IMR-90 (cell line): ENCODE measurements at places on chromosomes 6 and 20. TPM values are rescaled to one million over a fixed set of nuclear protein-coding genes. Genes with fewer than 3 reads are reported as not detected.

DNA sequence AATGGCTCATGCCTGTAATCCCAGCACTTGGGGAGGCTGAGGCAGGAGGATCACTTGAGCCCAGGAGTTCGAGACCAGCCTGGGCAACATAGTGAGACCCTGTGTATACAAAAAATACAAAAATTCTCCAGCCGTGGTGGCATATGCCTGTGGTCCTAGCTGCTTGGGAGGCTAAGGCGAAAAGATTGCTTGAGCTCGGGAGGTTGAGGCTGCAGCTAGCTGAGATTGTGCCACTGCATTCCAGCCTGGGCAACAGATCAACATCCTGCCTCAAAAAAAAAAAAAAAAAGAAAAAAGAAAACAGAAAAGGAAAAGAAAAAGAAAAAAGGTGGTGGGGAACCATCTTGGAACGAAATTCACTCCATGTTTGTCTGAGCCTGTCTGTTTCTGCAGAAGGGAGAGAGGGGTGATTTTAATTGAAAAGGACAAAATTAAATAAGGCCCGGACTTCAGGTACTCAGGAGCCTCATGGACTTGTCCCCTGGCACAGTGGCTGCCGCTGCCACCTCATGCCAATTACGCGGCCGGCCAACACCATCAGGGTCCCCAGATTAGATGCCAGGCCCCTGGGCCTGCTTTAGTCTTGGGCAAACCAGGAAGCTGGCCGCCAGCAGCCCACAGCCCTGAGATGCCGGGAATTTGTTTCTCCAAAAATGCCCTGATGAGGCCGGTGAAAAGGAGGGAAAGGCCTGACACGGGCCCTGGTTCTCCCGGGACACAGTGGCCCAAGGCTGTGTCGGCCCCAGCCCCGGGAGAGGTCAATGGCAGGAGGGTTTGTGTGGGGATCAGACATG, 37.8 kb upstream of the STX16 start:
- DNase-seq: no peak

The SPATA25 gene
- polyA plus RNA-seq: 0.36 and 1.0 TPM in 2 replicates

The GPR6 gene
- not detected in 2 replicates for polyA plus RNA-seq

- no peak for DNase-seq
Observed at GRCh38 chr6:8995156-8995555, 559.8 kb upstream of the SLC35B3 start.

- no peak for DNase-seq
Observed at GRCh38 chr6:39310542-39310941, 3.7 kb downstream of the KCNK17 start.

DNA sequence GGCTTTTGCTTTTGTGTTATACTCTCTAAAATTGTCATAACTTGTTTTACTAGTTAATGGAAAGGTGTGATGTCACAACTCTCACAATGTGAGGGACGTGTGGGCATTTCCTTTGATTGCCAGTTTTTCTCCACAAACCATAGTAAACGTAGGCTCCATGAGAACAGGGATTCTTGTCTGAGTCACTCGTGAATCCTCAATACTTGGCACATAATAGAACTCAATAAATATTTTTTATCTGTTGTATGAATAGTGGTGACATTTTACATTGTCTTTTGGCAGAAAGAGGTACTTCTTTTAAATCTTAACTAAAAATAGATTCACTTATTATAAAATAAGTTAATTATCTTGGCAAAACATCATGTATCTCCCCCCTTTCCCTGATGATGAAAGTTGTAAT, 69.0 kb upstream of the CNKSR3 start:
- DNase-seq: no peak

- DNase-seq: peak; percentile 29
Observed at GRCh38 chr6:144696610-144697368, 411.7 kb downstream of the UTRN start.

The ANKRD66 gene
- polyA plus RNA-seq: not detected in 2 replicates

GRCh38 chr6:14929291-14929690, 316.6 kb upstream of the JARID2 start:
- DNase-seq: no peak

DNA sequence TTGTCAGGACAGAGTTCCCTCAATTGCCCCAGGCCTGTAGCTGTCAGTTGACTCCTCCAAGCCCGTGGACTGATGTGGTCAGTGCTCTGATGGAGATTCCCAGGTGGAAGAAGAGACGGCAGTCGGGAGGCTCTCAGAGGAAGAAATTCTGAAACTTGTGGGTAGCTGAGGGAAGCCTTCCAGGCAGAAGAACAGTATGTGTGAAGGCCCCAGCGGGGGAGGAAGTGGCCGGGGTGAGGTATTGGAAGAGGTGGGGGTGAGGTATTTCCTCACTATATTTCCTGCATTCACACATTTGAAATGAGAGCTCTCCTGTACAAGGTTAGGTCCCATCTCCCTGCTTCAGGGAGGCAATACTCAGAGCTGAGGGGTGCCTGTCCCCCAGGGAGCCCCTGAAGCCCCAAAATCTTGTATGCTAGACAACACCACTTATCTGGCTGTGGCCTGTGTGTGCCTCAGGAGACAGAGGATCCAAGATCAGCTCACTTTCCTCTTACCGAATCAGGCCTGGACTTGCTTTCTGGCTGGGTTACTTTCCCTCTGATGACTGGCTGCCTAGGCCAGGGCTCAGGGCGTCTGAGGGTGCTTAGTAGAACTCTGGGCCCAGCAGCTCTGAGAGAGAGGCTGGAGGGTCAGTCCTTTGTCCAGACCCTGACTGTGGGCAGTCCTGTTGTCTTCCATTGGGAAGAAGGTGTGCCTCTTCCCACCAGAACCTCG, 49.3 kb upstream of the MYL9 start:
- DNase-seq: no peak

The PLN gene
- polyA plus RNA-seq: not detected in 2 replicates

GRCh38 chr6:44221291-44221960, 2.0 kb upstream of the SLC29A1 start:
- DNase-seq: peak; percentile 62

- no peak for DNase-seq
Observed at GRCh38 chr6:14452567-14453527, 335.3 kb downstream of the CD83 start.

GRCh38 chr20:1817577-1818211, 77.5 kb upstream of the SIRPA start:
- no peak for DNase-seq

GRCh38 chr6:47248446-47248845, 61.3 kb downstream of the TNFRSF21 start:
- no peak for DNase-seq

The TCF19 gene
- 13.1 and 15.1 TPM in 2 replicates for polyA plus RNA-seq

- DNase-seq: no peak
Observed at GRCh38 chr6:90514496-90514895, 72.4 kb downstream of the MAP3K7 start.

The SYCP2 gene
- 0.22 and 0.31 TPM in 2 replicates for polyA plus RNA-seq

DNA sequence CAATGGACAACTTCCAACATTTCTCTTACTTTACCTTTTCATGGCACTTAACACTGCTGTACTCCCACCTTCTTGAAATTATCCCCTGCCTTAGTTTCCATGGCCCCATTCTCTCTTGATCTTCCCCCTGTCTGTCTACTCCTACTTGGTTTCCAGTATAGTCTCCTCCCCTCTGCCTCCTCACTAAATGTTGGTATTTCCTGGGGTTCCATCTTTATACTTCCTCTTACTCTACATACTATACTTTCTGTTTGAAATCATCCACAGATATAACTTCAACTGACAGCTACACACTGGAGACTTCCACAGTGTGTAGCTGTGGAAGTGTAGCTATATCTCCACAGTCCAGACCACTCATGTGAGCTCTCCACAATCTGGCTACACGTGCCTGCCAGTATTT, 13.5 kb downstream of the ZHX3 start:
- DNase-seq: no peak

- no peak for DNase-seq
Observed at GRCh38 chr6:27562027-27562410, 89.1 kb upstream of the ZNF184 start.

DNA sequence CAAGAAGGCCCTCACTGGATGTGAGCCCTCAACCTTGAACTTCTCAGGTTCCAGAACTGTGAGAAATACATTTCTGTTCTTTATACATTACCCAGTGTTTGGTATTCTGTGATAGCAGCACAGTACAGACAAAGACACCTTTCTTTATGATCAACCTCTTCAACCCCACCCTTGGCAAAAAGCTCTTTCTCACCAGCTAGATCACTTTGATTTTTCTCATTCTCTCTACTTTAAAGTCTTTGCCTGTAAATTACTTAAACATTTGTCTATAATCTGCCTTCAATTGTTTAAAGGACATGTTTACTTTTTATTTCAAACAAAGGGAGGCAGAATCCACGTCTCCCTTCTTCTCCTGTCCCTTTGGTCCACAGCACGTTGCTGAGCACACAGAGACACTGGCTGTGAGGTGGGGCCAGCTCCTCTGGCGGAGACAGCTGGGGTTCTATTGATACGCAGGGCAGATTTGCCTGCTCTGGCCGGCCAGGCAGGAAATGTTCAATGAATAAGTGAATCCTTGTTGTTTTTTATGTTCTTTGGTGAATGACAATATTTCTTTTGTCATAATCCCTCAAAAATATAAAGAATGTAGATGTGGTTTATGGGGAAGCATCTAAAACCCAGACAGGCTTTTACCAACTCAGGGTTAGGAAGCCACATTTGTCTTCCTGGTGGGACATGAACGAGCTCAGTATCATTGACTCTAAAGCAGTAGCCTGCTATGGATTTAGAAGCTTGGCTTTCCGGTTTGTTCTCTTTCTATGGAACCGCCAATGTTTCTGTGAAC, 52.9 kb downstream of the NEDD9 start:
- no peak for DNase-seq

The RPS18 gene
- 8,417 and 8,876 TPM in 2 replicates for polyA plus RNA-seq

GRCh38 chr6:145887969-145888368, 73.4 kb upstream of the FBXO30 start:
- peak; percentile 42 for DNase-seq

DNA sequence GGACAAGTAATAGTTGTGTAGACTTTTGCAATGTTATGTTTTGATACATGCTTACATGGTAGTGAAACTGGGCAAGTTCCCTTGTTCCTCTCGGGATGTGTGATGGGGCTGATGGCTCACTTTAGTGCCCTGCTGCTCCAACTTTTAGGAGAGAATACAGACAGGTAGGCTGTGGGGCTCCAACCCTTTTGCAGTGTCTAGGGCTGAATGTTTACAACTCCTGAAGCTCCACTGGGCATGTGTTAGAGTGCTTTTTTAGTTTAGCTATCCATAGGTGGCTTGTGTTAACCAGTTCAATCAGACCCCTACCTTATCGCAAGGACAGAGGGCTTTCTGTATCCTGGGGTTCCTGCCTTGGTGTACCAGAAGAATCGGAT, 33.8 kb downstream of the SERPINB6 start:
- DNase-seq: no peak

DNA sequence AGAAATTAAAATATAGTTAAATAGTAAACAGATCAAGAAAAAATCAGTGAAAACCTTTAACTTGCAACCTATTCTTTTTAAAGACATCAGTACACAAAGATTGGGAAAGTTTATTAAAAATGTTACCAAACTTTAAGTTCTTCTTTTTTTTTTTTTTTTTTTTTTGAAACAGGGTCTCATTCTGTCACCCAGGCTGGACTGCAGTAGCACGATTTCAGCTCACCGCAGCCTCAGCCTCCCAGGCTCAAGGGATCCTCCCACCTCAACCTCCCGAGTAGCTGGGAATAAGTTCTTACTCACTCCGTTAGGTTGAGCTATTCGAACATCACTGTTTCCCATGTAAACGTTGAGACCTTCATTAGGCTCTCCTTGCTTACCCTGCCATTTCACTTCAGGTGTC, 5.6 kb downstream of the MAP3K5 start:
- DNase-seq: no peak

DNA sequence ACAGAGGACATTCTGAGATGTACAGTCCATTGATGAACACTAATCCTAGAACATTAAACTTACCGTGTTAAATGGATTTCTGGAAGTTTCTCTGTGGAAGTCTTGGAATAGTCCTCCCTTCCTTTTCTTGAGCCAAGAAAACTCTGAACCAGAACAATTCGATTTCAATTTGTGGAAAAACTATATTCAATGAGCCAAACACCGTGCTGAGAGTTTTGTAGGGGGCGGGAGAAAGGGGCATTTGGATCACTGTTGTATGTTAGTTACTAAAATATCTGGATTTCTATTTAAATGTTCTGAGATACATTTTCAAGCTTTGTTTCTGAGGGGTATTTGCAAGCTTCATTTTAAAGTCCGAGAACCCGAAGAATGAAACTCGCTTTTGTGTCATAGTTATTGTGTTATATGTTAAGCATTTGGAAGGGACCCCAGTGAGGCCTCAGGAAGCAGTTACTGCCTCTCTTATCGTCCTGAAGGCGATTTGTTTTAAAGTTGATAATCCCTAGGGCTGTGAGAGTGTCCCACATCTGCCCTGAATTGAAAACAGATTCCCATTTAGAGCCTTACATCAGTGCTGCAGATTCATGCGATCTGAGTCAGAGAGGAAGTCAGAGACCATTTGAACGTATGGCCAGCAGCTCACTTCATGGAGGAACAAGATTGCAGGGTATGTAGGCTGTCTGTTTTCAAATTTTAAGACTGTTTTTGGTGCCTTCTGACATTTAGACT, 70.8 kb upstream of the SASH1 start:
- peak; percentile 99 for DNase-seq

- no peak for DNase-seq
Observed at GRCh38 chr6:141195251-141195832, 937.4 kb upstream of the GJE1 start.

The RIMS4 gene
- polyA plus RNA-seq: not detected in 2 replicates
